Hypothalamus (tissue), 51 donors: ENCODE measurements at places on chromosomes 7 and 10.

DNA sequence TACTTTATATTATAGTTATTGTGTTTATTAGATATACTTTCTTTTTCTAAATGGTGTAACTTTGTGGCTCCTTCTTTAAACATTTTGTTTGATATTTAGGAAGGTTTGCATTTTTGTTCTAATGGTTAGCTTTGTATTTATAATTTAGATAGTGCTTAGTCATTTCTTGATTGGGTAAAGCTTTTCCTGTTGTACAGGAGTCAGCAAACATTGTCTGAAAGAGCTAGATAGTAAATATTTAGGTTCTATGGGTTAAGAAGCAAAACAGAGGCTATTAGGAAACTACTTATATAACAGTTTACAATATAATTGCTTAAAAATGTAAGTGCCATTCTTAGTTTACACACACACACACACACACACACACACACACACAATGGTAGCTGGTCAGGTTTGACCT is 70.6 kb upstream of the CCDC6 start:
- DNase-seq, result no peak

- DNase-seq, result no peak
These were observed 35.5 kb downstream of the HIBADH start for GRCh38 chr7:27627146-27627545.

DNA sequence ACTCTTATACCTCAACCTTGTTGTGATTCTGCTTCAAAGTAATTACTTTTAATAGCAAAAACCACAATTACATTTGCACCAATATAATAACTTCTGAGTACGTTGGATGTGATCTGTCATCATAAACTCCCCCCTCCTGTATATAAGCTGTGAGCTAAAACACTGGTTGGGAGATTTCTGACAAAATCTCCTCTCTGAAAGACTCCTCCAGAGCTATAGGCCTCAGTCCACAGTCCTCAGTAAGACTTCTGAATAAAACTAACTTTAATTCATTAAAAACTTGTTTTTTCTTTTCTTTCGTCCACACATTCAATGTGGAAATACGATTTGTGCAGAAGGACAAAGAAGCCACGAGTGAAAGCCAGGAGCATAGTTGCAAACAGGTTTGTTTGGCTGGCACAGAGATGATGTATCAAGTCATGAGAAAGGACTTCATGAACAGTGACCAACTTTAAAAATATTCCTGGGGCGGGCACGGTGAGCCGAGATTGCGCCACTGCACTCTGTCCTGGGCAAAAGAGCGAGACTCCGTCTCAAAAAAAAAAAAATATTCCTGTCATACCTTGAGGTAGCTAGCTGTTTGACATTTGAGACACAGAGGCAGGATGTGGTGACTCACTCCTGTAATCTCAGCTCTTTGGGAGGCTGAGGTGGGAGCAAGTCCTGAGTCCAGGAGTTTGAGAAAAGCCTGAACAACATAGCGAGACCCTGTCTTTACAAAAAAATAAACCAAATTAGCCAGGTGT is 91.1 kb upstream of the ARHGAP21 start:
- DNase-seq, result no peak

- DNase-seq, result no peak
These were observed 1186.0 kb downstream of the SORCS3 start for GRCh38 chr10:105827133-105827532.
